NCI-H748 treated with DMSO at 0.1 percent for 48 hours (cell line): ENCODE measurements at places on chromosomes 3 and 15.
A peak's percentile ranks its signal among the peaks of the same experiment; 100 is the strongest.

- DNase-seq = no peak
Observed at GRCh38 chr15:79243723-79244122, 38.8 kb upstream of the ANKRD34C start.

- DNase-seq = no peak
Observed at GRCh38 chr3:69143612-69144011, 21.2 kb upstream of the LMOD3 start.

DNA sequence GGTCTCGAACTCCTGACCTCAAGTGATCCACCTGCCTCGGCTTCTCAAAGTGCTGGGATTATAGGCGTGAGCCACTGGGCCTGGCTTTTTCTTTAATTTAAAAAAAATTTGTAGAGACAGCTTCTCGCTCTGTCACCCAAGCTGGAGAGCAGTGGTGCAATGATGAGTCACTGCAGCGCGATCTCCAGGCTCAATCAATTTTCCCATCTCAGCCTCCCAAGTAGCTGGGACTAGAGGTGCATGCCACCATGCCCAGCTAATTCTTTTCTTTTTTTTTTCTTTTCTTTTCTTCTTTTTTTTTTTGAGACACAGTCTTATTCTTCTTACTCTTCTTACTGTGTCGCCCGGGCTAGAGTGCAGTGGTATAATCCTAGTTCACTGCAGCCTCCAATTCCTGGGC is 19.8 kb downstream of the TUBGCP4 start:
- DNase-seq = no peak

DNA sequence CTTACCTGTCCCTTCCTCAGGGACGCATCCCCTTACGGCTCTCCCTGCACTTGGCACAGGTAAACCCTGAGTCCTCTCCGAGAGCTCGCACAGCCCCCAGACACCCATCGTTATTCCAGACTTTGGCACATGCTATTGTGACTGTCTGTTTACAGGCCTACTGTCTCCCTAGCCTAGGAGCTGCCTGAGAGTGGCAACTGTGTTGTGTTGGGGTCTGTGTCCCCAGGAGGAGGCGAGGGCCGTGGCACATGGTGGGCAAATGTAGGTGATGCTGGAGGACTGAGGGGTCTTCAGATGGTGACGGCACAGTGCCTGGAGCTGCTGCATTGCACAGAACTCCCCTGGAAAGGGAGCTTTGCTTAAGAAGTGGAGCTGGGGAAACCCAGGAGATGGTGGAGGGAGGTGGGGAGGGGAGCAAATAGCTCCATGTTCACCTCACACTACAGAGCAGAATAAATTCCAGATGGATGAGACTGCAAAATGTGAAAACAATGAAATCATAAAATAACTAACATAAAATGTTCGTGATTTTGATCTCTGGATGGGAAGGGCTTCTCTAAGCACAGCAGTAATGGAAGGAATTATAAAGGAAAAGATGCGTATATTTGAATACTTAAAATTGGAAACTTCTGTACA is 96.5 kb downstream of the SMAD6 start:
- no peak for DNase-seq

GRCh38 chr15:68382286-68383007 is 49.5 kb downstream of the ITGA11 start:
- DNase-seq = no peak

DNA sequence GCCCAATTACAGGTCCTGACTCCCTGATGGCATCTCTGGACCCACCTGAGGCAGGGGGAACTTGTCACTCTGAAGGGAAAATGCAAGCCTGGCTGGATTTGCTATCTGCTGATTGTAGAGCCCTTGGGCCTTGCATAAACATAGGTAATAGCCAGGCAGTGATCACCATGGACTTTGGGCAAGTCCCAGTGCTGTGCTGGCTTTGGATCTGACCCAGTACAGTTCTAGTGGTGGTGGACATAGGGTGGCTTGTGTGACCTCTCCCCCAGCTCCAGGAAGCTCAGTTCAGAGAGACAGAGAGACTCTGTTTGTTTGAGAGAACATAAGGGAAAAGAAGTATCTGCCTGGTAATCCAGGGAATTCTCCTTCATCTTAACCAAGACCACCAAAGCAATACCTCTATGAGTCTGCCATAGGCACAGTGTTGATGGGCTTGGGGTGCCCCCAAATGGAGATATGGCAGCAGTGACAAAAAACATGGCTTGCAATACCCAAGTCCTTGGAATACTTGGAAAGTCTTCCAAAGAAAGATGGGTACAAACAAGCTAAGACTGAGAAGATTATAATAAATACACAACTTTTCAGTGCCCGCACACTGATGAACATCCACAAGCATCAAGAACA is 348.5 kb downstream of the PYDC2 start:
- no peak for DNase-seq

GRCh38 chr3:168862466-168862865 is 766.7 kb upstream of the GOLIM4 start:
- DNase-seq = no peak

DNA sequence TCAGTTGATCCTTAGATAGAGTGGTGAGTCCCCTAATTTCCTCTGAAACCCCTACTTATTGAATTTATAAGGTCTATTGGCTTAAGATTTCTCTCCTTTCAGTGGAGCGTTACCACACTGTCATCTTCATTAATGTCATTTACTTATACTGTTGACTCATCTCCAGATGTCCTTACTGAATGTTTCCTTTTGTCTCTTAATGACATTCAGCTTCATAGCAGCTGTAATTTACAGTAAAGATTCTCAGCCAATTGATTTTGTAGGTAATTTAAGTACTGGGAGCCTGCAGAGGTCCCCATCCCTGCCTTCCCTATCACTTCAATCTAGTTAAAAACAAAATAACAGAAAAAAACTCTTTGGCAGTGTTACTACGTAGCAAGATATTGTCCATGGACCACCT is 18.8 kb downstream of the STX19 start:
- DNase-seq = peak; percentile 23

GRCh38 chr15:88274553-88275460 is 18.3 kb upstream of the NTRK3 start:
- DNase-seq = peak; percentile 26

DNA sequence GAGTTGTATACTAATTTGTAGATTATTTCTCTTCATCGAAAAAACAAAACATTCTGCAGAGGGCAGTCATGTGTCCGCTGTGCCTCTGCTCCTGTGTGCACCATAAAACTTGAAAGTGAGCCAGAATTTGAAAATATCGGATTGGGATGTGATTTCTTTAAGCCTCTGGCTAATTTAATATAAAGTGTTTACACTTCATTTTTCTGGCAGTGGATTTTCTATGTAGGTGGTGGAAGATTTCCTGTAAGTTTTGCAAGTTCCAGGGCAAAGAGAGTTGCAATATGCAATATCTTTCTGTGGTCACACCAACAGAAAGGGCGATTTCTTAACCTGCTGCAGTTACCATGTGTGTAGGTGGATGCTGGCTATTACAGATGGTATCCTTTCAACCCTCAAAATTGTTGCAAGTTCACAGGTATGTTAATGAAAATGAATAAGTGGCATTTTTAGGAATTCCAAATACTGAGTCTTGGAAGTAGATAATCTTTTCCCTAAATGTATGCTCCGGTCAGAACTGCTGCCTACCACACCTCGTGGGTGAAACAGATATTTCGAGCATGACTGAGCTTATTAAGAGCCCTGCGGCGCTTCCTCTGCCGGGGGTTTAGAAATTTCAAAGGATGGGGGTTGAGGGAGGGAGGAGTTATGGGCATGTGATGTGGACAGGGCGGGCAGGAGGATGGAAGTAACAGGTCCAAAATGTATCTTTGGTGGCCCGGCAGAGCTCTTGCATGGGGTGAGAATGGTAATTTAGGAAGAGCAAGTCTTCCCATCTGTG is 134.0 kb downstream of the PGPEP1L start:
- no peak for DNase-seq

- no peak for DNase-seq
Observed at GRCh38 chr15:26996250-26996649, 25.3 kb downstream of the GABRG3 start.

- no peak for DNase-seq
Observed at GRCh38 chr3:34111361-34111760, 312.9 kb downstream of the PDCD6IP start.

DNA sequence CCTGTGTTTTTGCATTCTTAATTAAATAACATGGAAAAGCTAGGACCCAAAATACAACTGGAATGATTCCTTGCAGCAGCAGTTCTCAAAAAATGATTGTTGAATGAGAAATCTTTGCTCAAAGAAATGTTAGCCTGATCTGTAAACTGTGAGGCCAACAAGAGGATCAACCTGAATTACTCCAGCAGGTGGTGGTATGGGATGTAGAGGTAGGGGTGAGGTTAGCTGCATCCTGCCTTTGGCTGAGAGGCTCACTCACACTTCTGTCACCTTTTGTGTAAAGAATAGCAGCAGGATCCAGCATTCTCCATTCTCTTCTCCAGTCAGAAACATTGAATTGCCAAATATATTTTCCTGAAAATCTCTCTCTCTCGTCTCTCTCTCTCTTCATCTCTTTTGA is 26.5 kb upstream of the FAM98B start:
- DNase-seq = no peak

GRCh38 chr3:108125550-108126071 is 34.8 kb upstream of the CD47 start:
- DNase-seq = peak; percentile 42

- no peak for DNase-seq
Observed at GRCh38 chr3:102714567-102714966, 279.8 kb downstream of the ZPLD1 start.

DNA sequence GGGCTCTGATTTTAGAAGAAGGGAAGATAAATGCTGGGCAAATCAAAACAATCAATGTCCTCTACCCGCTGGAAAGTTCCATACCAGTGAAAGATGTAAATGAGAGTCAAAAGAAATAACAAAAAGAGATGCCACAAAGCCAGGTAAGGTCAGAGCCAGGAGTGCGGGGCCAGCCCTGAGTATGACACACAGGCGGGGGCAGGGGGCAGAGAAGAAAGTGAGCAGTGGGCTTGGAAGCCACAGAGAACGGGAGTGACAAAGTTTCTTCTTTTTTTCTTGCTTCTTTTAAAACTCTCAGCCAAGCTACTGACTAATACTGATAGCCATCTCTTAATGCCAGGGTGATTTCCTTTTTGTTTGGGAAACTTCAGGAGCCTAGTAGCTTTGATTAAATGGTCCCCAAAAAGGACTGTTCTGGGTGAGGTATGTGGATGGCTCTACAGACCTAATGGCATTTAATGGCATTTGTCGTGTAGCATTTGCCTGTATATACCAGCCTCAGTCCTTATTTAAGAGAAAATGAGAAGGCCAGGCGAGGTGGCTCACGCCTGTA is 23.1 kb upstream of the TSEN2 start:
- no peak for DNase-seq

DNA sequence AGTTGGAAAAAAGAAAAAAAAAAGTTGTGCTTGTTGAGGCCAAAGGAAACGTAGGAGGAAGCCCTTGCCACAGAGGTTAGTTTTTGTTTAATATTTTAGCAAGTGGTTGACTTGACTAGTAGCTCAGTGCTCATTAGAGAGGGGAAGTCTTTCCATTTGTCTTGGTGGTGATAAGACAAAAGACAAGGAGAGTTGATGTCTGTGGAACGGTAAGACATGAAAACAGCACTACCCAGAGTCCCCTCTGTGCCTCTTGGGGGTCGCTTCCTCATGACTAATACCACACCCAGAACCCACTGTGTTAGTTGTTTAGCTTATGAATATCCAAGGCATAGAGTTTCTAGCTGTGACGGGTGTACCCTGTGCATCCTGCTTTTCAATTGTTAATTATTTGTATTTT is 211.4 kb downstream of the ITPR1 start:
- no peak for DNase-seq

DNA sequence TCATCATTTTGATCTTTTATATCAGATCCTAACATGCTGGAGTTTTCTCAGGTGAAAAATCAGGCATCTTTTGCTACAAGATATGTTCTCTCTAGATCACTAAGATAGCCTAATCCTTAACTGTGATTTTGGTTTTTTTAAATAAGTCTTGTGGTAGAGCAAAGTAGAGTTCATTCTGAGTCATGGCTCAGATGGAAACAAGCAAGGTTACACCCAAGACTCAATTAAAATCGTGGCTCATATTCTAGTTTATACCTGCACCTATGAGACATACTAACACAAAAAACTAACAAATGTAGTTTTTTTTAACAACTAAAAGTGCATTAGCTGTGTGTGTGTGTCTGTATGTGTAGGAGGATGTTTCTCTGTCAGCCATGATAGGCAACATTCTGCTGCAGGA is 428.2 kb downstream of the NLGN1 start:
- DNase-seq = no peak

DNA sequence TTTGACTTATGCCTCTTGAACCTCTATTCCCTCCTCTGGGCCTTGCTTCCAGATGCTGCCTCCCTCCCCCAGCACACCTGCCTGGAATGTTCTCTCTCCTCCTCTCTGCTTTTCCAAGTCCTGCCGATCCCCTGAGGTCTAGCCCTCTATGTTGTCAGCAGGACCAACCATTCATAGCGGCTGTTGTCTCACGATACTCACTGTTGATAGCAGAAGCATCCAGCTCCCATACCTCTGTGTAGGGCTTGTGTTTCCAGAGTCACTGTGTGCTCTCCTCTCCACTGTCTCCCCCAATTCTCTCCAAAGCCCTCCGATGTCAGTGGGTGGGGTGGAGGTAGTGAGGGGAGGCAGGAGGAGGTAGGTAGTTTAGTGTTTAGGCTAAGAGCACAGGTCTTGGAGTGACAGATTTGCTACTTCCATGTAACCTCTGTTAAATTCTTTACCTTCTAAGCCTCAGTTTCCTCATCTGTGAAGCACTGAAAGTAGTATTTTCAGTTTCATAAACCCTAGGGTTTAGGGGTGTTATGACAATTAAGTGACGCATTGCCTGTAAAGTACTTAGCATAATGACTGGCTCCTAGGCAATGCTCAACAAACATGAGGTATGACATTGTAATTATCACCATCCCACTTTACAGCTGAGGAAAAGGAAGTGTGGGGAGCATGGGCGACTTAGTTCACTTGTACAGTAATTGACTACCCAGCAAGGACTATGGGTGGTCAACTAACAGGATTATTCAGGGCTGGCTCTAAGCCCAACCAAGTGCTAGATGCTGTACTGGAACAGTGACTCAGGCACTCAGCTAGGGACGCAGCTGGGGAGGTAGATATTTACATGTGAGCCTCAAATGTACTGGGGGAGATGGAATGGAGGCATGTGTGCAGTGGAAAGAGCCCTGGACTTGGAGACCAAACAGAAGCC is 122.8 kb downstream of the CACNA1D start:
- no peak for DNase-seq

DNA sequence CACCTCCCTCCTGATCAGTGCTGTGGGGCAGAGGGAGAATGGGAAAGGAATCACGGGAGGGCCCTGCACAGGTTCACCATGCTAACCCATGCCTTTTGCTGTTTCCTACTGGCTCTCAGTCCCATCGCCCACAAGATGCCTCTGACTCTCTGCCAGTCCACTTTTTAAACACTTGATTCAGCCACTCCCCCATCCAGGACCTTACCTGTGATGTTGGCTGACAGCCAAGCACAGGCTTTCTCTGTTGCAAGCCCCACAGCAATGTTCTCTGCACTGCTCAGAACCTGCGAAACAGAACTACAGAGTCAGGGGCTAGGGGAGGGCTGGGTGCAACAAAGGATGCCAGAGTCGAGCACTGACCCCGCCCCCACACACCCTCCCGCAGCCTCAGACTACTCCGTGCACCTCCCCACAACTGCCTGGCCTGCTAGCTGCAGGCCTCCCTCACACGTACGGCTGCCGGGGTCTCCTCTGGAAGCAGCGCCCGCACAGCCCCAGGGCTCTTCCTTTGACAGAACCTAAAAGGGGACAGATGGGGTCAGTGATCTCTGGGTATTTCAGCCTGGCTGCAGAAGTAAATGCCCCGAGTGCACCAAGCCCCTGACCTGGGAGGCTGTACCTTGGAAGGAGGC is 9.1 kb downstream of the CDAN1 start:
- DNase-seq = no peak
